ENCODE measurements at places on chromosomes 7 and 10. TPM values are rescaled to one million over a fixed set of nuclear protein-coding genes. Genes with fewer than 3 reads are reported as not detected.

GRCh38 chr10:108862676-108863350 is 1060.5 kb downstream of the XPNPEP1 start:
- no peak for DNase-seq

DNA sequence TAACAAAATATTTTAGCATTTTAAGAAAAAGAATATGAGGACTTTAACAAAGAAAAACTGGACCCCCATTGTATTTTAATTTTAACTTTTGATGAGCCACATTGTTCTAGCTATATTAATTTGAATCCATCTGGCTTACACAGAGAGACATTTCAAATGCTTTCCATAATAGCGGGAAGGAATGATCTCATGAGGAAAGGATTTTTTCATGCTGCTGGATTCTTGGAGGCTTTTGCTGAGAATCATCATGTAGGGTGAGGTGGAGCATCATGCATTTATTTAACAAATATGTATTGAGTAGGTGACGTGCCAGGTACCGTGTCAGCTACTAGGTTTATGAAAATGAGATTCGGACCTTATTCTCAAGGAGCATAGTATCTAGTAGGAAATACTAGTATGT is 1006.3 kb downstream of the SORCS1 start:
- DNase-seq: no peak

- DNase-seq: no peak
Measured at GRCh38 chr10:6174201-6174874, 28.4 kb upstream of the PFKFB3 start.

Gene PON1
- not detected for total RNA-seq

Gene AFAP1L2
- 0.98 TPM for total RNA-seq

Measured in activated naive CD4-positive, alpha-beta T cell treated with anti-CD3 and anti-CD28 coated beads, Interleukin-2, amount 50 U/mL, for 72 hours (primary cell).